ENCODE measurements at places on chromosomes 13 and 19.

DNA sequence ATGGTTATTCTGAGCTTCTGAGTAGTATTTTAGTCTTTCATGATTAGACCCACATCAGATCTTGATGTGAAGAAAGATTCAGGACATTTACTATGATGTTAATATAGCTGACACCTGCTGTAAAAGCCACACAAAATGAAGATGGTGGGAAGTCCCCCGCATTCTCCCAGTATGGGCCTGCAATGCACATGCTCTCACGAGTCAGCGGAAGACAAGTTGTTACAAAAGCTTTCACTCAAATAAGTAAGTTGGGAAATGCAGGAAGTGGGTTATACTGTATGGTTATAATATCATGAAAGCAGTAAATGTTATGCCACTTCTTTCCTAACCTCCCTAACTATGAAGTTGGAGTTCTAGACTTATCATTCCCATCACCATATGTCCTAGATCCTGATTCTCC, 171.9 kb downstream of the KLF5 start:
- no peak for DNase-seq

DNA sequence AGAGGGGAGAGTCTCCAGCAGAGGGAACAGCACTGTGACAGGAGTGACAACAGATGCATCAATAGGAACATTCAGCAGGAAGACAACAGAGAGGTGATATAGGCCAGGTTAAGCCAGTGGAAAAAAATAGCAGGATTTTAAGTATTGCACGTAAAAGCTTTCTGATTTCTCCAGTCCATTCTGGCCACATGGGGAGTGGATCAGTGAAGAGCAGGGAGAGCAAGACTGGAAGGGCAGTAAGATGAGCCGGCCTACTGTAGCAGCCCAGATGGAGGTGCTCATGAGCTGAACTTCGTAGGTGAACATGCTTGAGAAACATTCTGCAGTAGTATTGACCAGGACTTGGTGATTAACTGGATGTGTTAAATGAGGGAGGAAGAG, 1.7 kb downstream of the UTP14C start:
- DNase-seq, result no peak

GRCh38 chr19:54626757-54627156, 3.5 kb upstream of the LILRB1 start:
- no peak for DNase-seq

DNA sequence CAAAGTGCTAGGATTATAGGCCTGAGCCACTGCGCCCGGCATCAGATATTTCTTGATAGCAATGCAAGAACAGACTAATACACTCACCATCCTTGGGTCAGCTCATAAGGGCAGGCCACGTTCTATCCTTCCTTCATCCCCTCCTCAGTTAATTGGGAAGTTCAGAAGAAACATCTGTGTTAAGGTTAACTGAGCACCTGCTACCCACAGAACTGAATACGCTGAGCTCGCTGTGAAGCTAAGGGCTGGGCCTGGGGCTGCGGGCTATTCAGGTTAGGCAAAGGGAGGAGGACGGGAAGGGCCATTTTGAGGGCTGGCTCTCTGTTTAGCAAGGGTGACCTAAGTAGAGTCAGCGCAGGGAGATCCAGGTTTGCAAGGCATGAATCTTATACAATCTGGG, 43.0 kb upstream of the UQCRFS1 start:
- no peak for DNase-seq

- no peak for DNase-seq
Measured at GRCh38 chr19:46076031-46076880, 35.5 kb upstream of the IGFL4 start.

DNA sequence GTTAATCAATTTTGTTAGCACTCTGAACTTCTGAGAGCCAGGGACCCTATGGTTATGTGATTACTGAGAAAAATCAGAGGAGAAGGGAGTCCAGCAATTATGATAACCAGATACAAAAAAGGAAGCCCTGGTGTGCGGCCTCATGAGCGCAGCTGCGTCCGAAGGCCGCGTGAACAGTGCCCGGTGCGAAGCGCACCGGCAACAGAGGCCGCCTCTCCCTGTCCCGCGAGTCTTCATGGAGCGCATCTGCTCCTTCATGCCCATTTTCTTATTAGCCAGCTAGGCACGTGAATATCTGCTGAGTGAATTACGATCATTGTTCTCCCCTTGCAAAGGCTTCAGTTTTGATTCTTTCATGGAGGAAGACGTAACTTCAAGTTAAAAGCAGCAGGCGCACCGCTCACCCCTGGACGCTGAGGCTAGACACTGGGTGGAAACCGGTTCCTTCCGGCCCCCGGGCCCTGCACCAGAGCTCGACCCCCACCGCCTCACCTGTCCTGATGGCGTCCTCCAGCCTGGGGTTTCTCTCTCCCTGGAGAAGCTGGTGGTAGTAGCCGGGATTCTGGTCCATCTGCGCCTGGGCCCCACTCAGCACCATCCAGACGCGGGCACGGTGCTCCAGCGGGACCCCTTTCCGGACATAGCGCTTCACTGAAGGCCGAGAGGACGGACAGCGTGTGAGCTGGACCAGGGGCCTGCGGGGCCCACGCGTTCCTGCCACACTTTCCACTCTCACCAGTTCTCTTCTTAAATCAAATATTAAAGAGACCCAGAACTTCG, 8.9 kb downstream of the GRTP1 start:
- no peak for DNase-seq

- DNase-seq, result no peak
Measured at GRCh38 chr13:27266917-27267316, 3.7 kb upstream of the RASL11A start.

DNA sequence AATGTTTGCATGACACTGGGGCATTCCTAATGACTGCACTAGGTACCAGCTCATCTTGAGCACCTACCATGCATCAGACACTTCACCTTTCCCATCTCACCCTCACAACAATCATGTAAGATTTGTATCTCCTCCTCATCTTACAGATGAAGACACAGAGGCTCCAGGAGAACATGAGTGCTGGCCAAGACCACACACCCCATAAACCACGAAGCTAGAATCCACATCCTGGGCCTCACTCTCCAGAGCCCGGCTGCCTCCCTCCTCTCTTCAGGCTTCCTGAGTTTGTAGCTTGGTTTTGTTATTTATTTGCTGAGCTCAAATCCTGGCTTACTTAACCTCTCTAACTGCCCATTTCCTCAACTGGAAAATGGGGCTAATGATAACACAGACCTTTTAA, 25.9 kb downstream of the FAM216B start:
- DNase-seq, result no peak

- DNase-seq, result no peak
Measured at GRCh38 chr13:90445179-90445578, 902.3 kb upstream of the MIR17HG start.

DNA sequence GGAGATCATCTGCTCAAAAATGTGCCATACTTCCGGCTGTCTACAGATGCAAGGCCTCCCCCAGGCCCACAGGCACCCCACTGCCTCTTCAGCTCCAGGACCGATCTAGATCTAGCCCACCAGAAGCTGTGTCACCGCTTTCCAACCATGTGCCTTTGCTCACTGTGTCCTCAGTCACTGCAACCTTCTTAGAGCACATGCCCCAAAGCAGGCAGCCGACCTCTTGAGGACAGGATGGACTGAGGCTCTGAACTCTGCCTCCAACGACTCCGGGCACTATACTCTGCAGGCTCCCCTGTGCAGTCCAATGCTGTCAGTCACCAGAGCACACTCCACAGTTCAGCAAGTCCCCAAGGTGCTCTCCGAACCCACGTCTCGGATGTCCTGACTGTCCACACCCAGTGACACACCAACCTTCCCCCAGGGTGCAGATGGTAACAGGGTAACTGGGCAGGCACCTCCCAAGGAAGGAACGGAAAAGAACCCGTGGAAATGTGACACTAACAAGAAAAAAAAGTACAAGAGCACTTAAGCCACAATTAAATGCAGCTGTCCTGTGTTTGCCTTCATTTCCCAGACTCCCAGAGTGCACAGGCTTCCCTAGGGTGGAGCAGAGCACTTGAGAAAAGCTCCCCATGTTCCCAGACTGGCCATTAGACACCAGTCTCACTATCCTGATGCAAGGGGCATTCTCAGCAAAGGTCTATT, 4.8 kb downstream of the STK24 start:
- peak; percentile 44 for DNase-seq

DNA sequence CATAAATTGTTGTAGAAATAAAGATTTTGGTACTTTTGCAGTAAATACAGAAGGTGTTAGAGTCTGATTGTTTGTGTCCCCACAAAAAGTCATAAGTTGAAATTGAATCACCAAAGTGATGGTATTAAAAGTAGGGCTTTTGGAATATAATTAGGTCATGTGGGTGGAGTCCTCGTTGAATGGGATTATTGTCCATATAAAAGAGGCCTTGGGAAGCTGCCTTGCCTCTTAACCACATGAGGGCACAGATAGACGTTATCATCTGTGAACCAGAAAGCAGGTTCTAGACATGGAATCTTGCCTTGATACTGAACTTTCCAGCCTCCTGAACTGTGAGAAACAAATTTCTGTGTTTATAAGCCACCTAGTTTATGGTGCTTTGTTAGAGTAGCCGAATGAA, 186.8 kb downstream of the PRR20E start:
- no peak for DNase-seq

- no peak for DNase-seq
Measured at GRCh38 chr13:105641121-105641520, 894.3 kb downstream of the EFNB2 start.

DNA sequence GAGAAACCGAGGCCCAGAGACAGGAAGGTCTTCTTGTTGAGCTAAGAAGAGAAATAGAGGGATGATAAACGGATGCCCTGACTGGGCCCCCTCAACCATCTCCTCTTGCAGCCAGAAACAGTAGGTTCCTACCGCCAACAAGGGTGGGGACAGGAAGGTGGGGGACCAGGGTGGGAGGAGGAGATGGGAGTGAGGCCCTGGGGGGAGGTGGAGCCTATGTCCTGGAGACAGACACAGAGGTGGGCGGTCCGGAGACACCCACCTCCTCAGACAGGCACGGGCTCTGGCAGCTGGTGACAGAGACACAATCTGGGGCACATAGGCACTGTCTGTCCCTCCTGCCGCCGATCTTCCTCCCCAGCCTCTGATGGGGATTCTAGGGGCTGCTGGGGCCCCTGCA, 16.9 kb downstream of the GADD45B start:
- no peak for DNase-seq

GRCh38 chr13:24027494-24027893, 130.2 kb upstream of the C1QTNF9B start:
- DNase-seq, result no peak

DNA sequence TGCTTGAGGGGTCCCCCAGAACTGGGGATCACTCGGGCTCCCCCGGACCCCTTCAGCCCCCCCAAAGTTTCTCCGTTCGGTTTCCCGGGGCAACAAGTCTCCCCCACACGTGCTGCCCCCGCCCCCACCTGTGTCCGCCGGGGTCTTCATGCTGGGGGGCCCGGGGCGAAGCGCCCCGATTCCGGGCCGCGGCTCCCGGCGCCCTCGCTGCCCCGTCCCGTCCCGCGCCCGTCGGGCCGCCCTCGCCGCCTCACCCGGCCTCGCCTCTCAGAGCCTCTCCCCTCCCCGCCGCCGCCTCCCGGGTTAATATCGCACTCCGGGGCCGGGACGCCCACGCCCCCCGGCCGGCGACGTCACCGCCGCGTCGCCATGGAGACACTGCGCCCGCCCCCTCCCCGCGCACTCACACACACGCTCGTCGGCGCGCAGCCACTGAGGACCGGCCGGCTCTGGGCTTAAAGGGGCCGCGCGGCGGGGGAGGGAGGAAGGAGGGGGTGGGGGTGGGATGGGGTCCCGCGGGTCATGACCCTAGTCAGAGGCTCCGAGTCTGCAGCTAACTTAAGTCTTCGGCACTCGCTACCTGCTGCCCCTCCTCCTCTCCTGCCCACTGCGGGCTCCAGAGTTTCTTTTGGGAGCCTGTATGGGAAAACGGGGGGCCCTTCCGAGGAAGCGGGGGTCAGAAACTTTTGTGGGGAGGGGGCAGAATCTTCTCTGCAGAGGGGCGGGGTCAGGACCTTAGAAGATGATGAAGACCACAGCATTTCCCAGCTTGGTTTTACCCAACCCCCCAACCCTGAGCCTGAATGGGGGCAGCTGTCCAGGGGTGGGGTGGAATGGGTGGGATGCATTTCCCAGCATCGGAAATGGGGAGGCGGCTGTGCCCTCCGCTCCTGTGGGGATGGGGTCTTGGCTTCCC, at the start of gene ERF:
TSS of gene ERF (minus strand) at position 279 of the 916 bp plus-strand sequence. CDS start at position 150, 129 bp downstream.
- DNase-seq, result peak; percentile 94

DNA sequence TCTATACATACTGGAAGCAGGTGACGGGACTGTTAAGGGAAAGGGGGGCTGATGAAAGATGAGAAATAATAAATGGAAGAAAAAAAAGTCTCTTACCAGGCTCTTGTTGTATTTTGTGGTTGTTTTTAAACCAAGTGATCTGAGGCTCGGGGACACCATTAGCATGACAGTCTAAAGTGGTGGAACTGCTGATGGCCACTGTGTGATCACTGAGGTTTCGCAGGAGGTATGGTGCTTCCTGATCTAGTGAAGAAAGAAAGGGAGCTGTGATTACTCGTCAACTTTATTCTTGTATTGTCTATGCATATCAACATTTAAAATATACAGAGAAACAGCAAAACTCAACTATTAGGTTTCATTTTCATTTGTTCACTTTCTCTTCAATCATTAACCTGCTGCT, 110.1 kb downstream of the FLT1 start:
- DNase-seq, result no peak

DNA sequence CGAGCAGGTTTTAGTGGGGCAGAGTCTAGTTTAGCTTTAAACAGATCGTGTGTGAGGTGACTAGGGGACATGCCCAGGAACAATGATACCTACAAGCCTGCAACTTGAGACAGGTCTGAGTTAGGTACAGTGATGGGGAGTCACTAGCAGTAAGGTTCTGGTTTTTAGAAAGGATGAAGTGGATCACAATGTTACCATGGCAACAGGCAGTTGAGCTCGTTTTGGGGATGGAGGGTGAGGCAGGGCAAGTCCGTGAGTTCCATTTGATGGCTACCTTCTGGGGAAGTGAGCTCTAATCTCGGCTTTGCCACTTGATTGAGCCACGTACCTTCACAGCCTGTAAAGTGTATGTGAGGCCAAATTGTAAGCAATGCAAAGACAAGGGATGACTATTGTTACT, 76.0 kb upstream of the GTF3A start:
- no peak for DNase-seq

GRCh38 chr19:55304279-55304978, 20.6 kb downstream of the BRSK1 start:
- peak; percentile 63 for DNase-seq

- no peak for DNase-seq
Measured at GRCh38 chr13:75339635-75340374, 142.2 kb downstream of the TBC1D4 start.

DNA sequence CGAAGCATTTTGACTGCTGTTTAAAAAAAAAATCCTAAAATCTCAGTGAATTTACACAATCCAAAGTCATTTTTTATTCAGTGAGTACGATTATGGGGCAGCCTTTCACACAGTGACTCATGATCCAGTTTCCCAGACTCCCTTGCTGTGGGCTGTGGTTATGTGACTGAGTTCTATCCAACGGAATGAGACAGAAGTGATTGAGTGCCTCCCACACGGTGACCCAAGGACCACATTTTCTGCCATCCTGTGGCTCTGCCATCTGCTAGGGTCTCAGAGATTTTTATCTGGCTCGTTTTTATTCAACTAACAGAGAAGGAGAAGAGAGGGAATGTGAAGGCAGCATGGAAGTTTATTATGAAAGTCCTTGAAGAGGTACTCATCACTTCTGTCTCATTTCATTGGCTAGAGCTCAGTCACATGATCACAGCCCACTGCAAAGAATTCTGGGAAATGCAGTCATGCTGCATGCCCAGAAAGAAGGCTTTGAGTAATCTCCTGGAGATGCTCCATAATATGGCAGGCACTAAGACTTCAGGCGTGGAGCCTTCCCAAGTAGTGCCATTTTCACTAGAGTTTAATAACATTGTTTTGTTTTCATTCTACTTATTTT, 999.4 kb downstream of the UQCRFS1 start:
- DNase-seq, result no peak
